Placental epithelial cell (primary cell): ENCODE measurements at places on chromosomes 16 and 17. TPM values are rescaled to one million over a fixed set of nuclear protein-coding genes. Genes with fewer than 3 reads are reported as not detected.

The SETD6 gene
- total RNA-seq = 9.1 and 11.8 TPM in 2 replicates

The CES3 gene
- 0.11 and 0.39 TPM in 2 replicates for total RNA-seq

The KRT40 gene
- not detected in 2 replicates for total RNA-seq

The TMEM107 gene
- 31.6 and 67.1 TPM in 2 replicates for total RNA-seq

The FBXW10B gene
- total RNA-seq = 1.2 and 2.2 TPM in 2 replicates

The PERCC1 gene
- not detected in 2 replicates for total RNA-seq

The CPHXL gene
- total RNA-seq = not detected in 2 replicates

The MEIOB gene
- not detected in 2 replicates for total RNA-seq

The CDK3 gene
- total RNA-seq = 4.7 and 4.8 TPM in 2 replicates

The KRTAP4-3 gene
- total RNA-seq = not detected in 2 replicates

The KRT27 gene
- 0.79 TPM in 1 of 2 replicates, not detected in the other for total RNA-seq

The MYH1 gene
- total RNA-seq = not detected in 2 replicates

The RNFT1 gene
- 20.4 and 21.7 TPM in 2 replicates for total RNA-seq

The TEKT5 gene
- total RNA-seq = 0.39 TPM in 1 of 2 replicates, not detected in the other

The HS3ST3B1 gene
- total RNA-seq = 1.2 and 1.6 TPM in 2 replicates

The CDH5 gene
- total RNA-seq = not detected in 2 replicates

The CCDC144A gene
- total RNA-seq = 0.79 and 4.6 TPM in 2 replicates

The FOXN1 gene
- total RNA-seq = not detected in 2 replicates

The SLFN11 gene
- total RNA-seq = 0.22 and 0.39 TPM in 2 replicates

The CISD3 gene
- total RNA-seq = 3.5 and 4.3 TPM in 2 replicates

The KRTAP4-5 gene
- not detected in 2 replicates for total RNA-seq

The JUP gene
- total RNA-seq = 302 and 545 TPM in 2 replicates

The TBC1D26 gene
- total RNA-seq = 0.65 and 1.2 TPM in 2 replicates

The CIBAR2 gene
- not detected in 2 replicates for total RNA-seq

The ABCA5 gene
- total RNA-seq = 15.7 and 29.1 TPM in 2 replicates

The EPX gene
- total RNA-seq = not detected in 2 replicates

The METRNL gene
- 41.1 and 55.7 TPM in 2 replicates for total RNA-seq

The NECAB2 gene
- not detected in 2 replicates for total RNA-seq

The MIEN1 gene
- total RNA-seq = 23.2 and 35.6 TPM in 2 replicates

The MAPK7 gene
- 26.6 and 27.9 TPM in 2 replicates for total RNA-seq

The BAIAP3 gene
- total RNA-seq = 0.54 TPM in 1 of 2 replicates, not detected in the other

The PABPN1L gene
- not detected in 2 replicates for total RNA-seq

The CCL7 gene
- total RNA-seq = not detected in 2 replicates

The IRX3 gene
- total RNA-seq = 0.39 TPM in 1 of 2 replicates, not detected in the other

The CD300C gene
- not detected in 2 replicates for total RNA-seq

The CACNG1 gene
- total RNA-seq = not detected in 2 replicates

The RHBDL1 gene
- 1.1 and 1.2 TPM in 2 replicates for total RNA-seq

The CDC27 gene
- total RNA-seq = 37.3 and 80.1 TPM in 2 replicates

The TMEM92 gene
- total RNA-seq = 0.39 and 1.2 TPM in 2 replicates

The SDR42E1 gene
- 8.6 and 11.2 TPM in 2 replicates for total RNA-seq
